ENCODE measurements at places on chromosomes 5 and 9. TPM values are rescaled to one million over a fixed set of nuclear protein-coding genes. Genes with fewer than 3 reads are reported as not detected.
A peak's percentile ranks its signal among the peaks of the same experiment; 100 is the strongest.

The STPG3 gene
- total RNA-seq, result 0.46 TPM

The ELL2 gene
- 25.5 TPM for total RNA-seq

The STK32A gene
- total RNA-seq, result not detected

The IQGAP2 gene
- not detected for total RNA-seq

The ADGRV1 gene
- 1.0 TPM for total RNA-seq

The RECK gene
- total RNA-seq, result 2.1 TPM

The PCDHB8 gene
- total RNA-seq, result not detected

The DDX4 gene
- not detected for total RNA-seq

The SPRY4 gene
- total RNA-seq, result 6.9 TPM

The LCN15 gene
- not detected for total RNA-seq

DNA sequence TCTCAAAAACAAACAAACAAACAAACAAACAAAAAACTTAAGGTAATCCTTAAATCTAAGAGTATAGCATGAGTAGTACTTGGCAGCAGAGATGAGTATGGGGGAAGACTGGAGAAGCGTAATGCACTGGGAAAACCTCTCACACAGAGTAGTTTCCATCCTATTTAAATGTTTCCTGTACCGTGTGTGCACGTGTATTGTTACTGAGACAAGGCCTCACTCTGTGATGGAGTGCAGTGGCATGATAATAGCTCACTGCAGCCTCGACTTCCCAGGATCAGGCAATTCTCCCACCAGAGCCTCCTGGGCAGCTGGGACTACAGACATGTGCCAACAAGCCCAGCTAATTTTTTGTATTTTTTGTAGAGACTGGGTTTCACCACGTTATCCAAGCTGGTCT lies 2.9 kb downstream of the UIMC1 start:
- no peaks in the 10 kb centered on the region for H3K27me3 ChIP-seq
- H3K4me1 ChIP-seq, result peaks cover 11% of the 10 kb centered on the region
- H3K27ac ChIP-seq, result no peak overlapping the region
- DNase-seq, result no peak

DNA sequence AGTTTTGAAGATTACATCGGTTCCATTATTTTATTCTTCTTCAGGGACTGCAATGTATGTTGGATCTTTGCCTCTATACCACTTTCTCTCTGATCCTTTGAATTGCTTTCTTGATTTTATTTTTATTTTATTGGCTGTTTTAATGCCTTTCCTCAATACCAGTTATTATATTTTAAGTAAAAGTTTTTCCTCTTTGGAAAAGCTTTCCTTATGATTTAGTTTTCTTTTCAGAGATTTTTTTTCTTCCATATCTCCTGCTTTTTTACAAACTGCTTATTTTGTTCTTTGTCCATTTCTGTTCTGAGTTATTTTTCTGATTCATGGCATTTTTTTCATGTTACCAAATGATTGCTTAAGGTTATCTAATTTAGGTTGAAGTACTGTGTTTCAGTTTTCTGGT lies 11.5 kb downstream of the ZMAT2 start:
- peaks cover 5% of the 10 kb centered on the region for H3K4me1 ChIP-seq
- DNase-seq, result no peak
- H3K36me3 ChIP-seq, result peaks cover 6% of the 10 kb centered on the region
- peak overlapping the region; percentile 43 for H3K27ac ChIP-seq

DNA sequence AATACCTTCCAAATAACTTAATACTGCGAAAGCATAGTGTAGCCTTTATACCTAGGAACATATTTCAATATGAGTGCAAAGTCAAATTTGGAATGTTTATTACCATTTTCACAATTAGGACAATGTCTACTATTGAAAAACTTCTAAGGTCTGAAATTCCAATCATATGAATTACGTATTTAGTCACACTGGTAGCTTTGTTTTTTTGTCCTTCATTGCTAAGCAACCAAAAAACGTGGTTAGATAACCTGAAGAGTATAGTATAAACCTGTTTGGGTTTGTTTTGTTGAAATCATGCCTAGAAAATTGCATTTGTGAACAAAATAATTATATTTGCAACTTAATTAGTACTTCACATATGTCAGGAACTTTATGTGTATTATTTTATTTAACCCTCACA lies 134.2 kb downstream of the FBXO4 start:
- no peaks in the 10 kb centered on the region for H3K36me3 ChIP-seq
- H3K27ac ChIP-seq, result no peak overlapping the region
- DNase-seq, result no peak
- H3K4me1 ChIP-seq, result no peaks in the 10 kb centered on the region

DNA sequence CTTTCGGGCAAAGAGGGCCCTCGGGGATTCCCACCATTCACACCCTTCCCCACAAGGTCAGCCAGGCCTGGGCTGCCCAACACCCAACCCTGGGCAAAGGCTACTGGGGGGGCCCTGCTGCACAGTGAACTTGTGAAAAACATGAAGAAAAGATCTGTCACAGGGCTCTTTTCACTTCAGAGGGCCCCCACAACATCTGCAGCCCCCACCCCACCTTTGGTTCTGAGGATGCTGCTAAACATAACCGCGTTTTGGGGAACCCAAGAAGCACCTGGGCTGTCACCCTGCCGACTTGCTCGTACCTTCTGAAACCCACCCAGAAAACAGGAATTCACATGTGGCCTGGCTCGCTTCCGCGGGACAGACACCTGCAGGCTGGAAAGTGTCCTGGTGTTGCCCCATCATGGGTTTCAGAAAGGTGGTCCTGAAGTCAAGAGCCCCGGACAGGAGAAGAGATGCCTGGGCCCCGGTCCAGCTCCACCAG lies 29.3 kb downstream of the B4GALT1 start:
- no peak overlapping the region for H3K4me3 ChIP-seq
- H3K4me1 ChIP-seq, result peaks cover 12% of the 10 kb centered on the region
- no peak for DNase-seq
- H3K36me3 ChIP-seq, result no peaks in the 10 kb centered on the region

- no peaks in the 10 kb centered on the region for H3K27me3 ChIP-seq
- no peaks in the 10 kb centered on the region for H3K4me1 ChIP-seq
- no peak for DNase-seq
- no peak overlapping the region for H3K27ac ChIP-seq
Measured at GRCh38 chr5:68007451-68007850, 208.1 kb upstream of the PIK3R1 start.

DNA sequence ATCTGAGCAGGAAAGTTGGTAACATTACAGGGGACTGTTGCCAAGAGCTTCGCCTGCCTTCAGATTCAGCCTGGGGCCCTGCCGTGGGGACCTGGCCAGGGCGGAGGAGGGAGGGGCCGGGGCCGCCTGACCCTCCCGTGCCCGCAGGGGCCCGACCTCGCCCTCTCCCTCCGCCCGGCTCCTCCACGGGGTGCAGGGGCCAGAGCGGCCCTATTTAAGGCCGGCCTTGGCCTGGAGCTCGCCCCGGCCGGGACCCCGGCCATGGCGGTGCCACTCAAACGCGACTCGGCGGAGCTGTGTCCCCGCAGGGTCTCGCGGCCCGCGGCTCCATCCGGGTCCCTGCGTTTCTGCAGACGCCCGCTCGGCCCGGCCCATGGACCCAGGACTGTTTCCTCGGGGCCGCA lies 757 bp downstream of the TMEM250 start:
- H3K4me1 ChIP-seq, result 0 out of 2 replicates have a peak, but pooled peaks cover 12% of the 10 kb centered on the region
- peak; percentile 63 for DNase-seq
- H3K27me3 ChIP-seq, result no peaks in the 10 kb centered on the region

DNA sequence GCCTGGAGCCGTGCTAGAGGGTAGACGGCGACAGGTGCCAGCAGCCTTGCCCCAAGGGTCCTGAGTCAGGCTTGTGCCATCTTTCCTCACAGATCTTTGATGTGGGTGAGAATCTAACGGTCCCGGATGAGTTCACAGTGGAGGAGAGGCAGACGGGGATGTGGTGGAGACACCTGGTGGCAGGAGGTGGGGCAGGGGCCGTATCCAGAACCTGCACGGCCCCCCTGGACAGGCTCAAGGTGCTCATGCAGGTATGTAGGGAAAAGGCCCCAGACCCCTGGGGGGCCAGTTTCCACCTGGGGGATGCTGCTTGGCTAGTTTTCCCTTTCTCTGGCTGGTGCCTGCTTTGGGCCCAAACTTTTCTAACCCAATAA lies 24.0 kb downstream of the PTGES2 start:
- no peaks in the 10 kb centered on the region for H3K27me3 ChIP-seq
- no peak overlapping the region for H3K4me3 ChIP-seq
- peaks cover 15% of the 10 kb centered on the region for H3K4me1 ChIP-seq
- no peak for DNase-seq
- H3K27ac ChIP-seq, result no peak overlapping the region

DNA sequence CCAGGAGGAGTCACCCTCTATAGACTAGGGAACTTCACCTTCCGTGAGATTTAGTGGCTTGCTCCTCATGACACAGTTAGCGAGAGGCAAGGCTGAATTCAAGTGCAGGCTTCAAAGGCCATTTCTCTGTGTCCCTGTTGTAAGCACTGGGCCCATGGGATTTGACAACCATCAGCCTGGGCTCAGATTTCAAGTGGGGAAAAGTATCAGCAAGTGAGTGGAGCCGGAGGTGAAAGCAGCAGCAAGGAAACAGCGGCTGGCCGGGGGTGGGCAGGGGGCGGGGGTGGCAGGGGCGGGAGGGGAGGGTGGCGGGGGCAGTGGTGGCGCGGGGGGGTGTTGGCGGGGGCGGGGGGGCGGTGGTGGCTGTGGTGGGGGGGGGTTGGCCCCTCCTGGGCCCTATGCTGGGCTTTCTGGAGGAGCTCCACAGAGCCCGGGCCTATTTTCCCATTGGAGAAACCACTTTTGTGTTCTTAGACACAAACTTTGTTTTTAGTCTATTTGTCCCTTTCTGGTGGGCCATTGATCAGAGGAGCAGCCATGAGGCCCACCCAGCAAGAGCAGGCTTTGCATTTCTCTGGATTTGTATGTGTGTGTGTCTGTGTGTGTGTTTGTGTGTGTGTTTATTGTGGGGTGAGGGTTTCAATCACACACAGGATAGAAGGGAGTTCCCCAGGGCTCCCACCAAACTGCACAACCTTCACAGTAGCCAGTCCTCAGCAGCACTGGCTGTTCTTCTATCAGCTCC lies 165.4 kb upstream of the RAI14 start:
- no peaks in the 10 kb centered on the region for H3K27me3 ChIP-seq
- H3K4me3 ChIP-seq, result no peak overlapping the region
- no peaks in the 10 kb centered on the region for H3K36me3 ChIP-seq
- DNase-seq, result no peak
- H3K4me1 ChIP-seq, result peaks cover 44% of the 10 kb centered on the region

GRCh38 chr5:72392326-72392733 lies 72.2 kb downstream of the PTCD2 start:
- H3K4me1 ChIP-seq, result peaks cover 51% of the 10 kb centered on the region
- H3K27me3 ChIP-seq, result no peaks in the 10 kb centered on the region
- no peaks in the 10 kb centered on the region for H3K36me3 ChIP-seq
- no peak overlapping the region for H3K27ac ChIP-seq

GRCh38 chr5:83441747-83442146 lies 29.8 kb upstream of the VCAN start:
- no peak for DNase-seq
- no peaks in the 10 kb centered on the region for H3K27me3 ChIP-seq
- no peaks in the 10 kb centered on the region for H3K36me3 ChIP-seq
- no peak overlapping the region for H3K4me3 ChIP-seq
- H3K27ac ChIP-seq, result no peak overlapping the region

DNA sequence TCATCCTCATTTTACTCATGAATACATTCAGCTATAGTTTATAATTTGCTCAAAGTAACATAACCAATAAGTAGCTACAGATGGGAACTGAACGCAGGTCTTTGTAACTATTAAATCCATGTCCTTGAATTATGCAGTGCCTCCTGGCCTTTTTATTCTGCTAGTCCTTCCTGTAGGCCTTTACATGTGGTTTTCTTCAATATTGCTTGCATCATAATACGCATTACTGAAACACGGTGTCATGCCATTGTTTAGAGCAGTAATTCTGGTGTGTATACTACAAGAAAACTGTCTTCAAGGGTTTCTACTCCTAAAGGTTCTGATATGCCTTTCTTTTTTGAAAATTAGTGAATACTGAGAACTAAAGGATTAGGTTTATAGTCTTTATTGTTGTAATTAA lies 20.7 kb downstream of the CWC27 start:
- H3K27ac ChIP-seq, result no peak overlapping the region
- no peak for DNase-seq
- no peaks in the 10 kb centered on the region for H3K27me3 ChIP-seq
- no peaks in the 10 kb centered on the region for H3K4me1 ChIP-seq
- no peak overlapping the region for H3K4me3 ChIP-seq
- H3K36me3 ChIP-seq, result peaks cover 10% of the 10 kb centered on the region

- H3K36me3 ChIP-seq, result no peaks in the 10 kb centered on the region
- no peaks in the 10 kb centered on the region for H3K27me3 ChIP-seq
- DNase-seq, result no peak
- no peak overlapping the region for H3K27ac ChIP-seq
- H3K4me1 ChIP-seq, result no peaks in the 10 kb centered on the region
Measured at GRCh38 chr5:79922626-79923025, 68.4 kb downstream of the MTX3 start.

- no peaks in the 10 kb centered on the region for H3K36me3 ChIP-seq
- no peak for DNase-seq
- H3K27me3 ChIP-seq, result no peaks in the 10 kb centered on the region
- H3K4me3 ChIP-seq, result no peak overlapping the region
- H3K4me1 ChIP-seq, result 0 out of 2 replicates have a peak, but pooled peaks cover 8% of the 10 kb centered on the region
Measured at GRCh38 chr5:10533226-10533625, 30.6 kb upstream of the ANKRD33B start.

DNA sequence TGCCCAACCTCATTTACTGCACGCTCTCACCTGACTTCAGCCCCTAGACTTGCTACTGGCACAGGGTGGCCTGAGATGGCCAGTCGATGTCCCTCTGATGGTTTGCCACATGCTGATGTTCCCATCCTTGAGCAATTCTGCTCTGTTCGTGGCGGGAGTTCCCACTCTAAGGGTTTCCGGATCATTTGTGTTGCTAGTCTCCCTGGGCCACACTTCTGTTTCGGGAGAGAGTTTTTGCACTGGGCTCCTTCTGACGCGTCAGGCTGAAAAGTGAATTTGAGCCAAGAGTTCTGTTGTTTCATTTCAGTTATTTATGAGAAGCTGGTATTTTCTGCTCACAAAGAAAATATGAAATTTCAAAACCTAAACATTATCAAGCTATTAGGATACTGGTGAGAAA lies 597.7 kb downstream of the BNC2 start:
- H3K4me1 ChIP-seq, result peaks cover 3% of the 10 kb centered on the region
- H3K27me3 ChIP-seq, result no peaks in the 10 kb centered on the region
- no peak for DNase-seq

- H3K4me3 ChIP-seq, result no peak overlapping the region
- H3K27ac ChIP-seq, result no peak overlapping the region
- H3K4me1 ChIP-seq, result no peaks in the 10 kb centered on the region
- no peak for DNase-seq
- H3K36me3 ChIP-seq, result no peaks in the 10 kb centered on the region
- H3K27me3 ChIP-seq, result no peaks in the 10 kb centered on the region
Measured at GRCh38 chr5:99314721-99315120, 385.9 kb upstream of the CHD1 start.

- H3K4me3 ChIP-seq, result no peak overlapping the region
- no peaks in the 10 kb centered on the region for H3K27me3 ChIP-seq
- DNase-seq, result no peak
Measured at GRCh38 chr5:9515436-9515835, 30.4 kb downstream of the SEMA5A start.

- H3K36me3 ChIP-seq, result 0 out of 2 replicates have a peak, but pooled peaks cover 4% of the 10 kb centered on the region
- no peak overlapping the region for H3K27ac ChIP-seq
- no peak overlapping the region for H3K4me3 ChIP-seq
- H3K27me3 ChIP-seq, result no peaks in the 10 kb centered on the region
Measured at GRCh38 chr5:140216478-140217074, 41.6 kb downstream of the CYSTM1 start.

All from PC-9 (cell line).